Activated CD4-positive, CD25-positive, alpha-beta regulatory T cell (primary cell): ENCODE measurements at places on chromosomes 7 and 10.

DNA sequence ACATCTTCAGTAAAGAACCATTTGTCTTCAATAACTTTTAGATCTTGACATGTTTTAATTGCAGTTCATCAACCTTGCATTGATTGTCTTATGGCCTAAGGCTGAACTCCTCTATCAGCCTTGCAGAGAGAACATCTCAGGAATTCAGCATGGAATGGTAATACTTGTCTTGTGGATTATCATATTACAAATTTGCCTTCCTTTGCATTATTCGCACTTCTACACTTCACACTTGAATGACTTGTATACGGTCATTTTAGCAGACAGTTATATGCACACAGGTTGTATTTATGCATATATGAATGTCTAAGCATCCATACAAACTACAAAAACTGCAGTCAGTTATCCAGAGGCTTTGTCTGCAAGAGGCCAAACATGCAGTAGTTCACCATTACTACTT lies 31.7 kb downstream of the GPR85 start:
- DNase-seq: no peak

DNA sequence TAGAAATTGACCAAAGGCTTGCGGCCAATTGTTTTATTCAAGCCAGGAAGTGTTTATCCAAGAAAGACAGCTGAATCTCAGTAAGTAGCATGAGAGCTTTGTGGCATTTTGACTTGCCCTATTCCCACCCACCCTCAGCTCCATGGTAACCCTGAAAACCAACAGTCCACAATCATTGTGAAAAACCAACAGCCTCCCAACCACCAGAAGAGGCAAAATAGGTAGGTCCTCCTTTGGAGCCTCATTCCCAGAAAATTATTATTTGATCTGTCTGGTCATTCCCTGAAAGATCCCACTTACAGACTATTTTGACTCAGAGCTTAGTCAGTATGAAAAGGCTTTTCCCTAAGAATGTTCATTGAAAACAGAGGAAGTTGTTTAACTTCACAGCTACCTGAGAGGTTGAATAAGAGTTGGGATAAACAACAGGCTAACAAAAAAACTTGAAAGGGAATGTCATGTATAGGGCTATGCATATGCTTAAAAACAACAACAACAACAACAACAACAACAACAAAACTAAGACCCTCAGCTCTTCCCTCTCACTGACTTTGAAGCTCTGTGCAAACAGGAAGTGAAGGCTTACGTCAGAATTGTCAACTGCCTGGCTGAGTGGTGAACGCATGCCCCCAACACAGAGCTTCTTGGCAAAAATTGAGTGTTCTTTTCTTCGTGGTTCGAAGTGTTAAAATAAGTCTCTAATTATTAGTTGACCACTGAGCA lies 11.2 kb downstream of the KPNA7 start:
- DNase-seq: no peak

DNA sequence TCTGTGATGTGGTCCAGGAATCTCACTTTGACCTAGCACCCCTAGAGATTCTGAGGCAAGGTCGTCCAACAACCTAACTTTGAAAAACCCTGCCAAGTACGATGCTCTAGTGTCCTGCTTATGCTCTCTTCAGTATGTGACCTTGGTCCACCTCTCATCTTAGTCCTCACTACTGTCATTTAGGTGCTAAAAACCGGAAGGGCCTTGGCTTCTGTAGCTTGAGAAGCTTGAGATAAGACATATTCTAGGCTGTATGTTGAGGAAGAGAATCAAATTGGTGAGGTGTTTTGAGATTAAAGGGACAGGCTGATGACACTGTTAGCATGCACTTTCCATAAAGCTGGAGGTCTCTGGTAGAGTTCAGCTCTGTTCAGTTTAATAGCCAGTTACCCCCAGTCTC lies 57.0 kb upstream of the MTPN start:
- DNase-seq: no peak

DNA sequence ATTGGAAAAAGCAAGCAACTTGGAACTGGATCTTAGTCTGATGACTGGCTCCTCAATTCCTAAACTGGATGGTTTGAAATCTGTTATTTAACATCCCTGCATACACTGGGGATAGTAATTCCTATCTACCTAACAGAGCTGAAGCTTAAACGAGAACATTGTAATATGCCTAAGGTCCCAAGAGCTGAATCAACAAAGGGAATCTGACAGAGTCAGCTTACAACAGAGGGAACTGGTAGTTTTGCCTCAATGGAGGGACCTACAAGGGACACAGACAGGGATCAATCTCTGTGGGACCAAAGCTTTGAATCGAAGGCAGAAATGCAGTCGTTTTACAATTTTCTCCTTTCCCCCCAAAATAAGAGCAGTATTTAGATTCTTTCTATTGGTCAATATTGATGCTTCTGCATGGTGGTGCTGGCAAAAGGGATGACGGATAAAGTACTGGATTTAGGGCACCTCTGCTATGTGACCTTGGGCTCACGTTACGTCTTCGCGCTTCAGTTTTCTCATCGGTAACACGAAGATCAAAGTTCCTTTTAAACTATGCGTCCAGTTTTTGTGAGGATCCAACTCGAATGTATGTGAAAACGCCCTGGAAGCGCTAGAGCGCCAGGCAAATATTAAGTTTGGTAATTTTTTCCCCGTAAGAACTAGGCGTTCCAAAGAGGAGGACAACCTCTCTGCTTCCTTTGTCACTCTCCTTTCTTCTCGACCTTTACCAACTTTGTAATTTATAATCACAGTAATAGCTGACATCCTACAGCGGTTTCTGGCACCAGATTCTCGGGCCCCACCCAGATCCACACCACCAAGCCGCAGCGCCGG lies 1.1 kb downstream of the ACTR1A start:
- DNase-seq: no peak

DNA sequence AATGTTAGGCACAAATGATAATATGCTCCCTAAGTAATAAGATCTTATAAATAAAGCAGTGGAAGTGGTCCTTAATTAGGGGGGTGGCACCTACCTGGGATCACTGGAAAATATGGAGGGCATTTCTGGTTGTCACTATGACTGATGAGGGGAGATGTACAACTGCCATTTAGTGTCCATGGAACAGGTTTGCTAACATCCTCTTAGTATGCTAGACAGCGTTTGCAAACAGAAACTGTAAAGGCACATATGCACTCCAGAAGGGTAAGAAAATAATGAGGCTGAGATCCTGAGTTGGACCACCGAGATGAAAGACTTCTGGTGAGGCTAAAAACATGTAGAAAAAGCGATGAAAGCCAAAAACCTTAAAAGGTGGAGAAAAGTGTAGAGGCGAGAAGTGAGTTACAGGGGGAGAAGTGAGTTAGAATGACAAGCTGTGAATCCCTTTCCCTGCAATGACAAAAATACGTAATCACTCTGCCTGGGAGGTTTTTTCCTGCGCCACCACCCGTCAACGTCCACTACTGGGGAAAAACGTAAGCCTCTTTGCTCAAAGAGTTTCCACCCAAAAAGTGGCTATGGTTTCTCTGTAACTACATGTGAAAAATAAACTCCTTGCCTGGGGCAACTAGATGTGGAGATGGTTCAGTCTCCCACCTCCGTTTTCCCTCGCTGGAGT lies 767 bp downstream of the KRIT1 start:
- DNase-seq: no peak

- no peak for DNase-seq
Measured at GRCh38 chr10:48459270-48460150, 145.4 kb downstream of the ARHGAP22 start.

DNA sequence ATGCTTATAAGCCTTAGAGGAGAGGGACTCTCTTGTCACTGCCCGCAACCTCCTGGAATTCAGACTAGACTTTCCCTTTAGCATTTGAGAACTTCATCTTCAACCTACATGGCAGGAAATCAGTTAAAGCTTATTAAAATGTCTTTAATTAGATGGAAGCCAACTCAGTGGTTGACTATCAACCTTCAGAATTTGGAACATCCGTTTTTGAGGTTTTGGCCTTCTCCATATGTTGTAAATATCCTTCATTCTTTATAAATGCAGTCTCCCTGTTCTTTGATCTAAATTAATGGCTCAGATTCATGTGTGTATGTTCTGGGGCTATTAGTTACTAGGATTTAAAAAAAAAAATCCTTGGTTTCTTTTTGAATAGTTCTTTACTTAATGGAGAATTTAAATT lies 85.0 kb downstream of the ANKRD61 start:
- no peak for DNase-seq

- no peak for DNase-seq
Measured at GRCh38 chr10:56605051-56605450, 244.0 kb upstream of the ZWINT start.

- DNase-seq: no peak
Measured at GRCh38 chr10:72812753-72813430, 80.6 kb upstream of the OIT3 start.

DNA sequence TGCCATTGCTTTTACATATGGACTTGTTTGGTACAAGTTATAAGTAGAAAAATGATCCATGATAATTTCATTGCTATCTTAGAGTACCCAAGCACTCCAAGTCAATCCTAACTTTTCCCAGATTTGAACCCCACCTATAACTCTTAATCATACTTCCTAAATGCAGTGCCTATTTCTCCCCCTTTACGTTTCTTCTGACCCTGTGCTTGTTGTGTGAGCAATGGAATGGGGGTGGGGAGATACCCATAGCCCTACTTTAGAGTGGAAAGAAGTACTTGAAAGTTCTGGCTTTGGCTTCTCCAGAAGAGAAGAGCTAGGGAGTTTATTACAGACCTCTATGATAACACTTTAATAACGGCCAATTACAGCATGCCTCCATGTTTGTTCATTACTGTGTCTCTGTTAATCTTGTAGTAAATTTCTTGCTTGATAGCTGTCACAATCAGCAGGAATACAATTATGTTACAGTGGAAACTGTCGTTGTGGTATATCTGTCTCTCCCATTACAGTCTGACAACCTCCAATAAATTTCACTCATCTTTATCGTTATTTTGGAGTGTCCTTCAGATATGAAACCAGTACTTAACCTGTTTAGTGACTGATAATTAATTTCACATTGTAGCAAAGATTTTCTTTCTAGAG lies 34.0 kb downstream of the CNPY1 start:
- no peak for DNase-seq

GRCh38 chr10:25966844-25967243 lies 32.8 kb downstream of the MYO3A start:
- no peak for DNase-seq

GRCh38 chr7:53001221-53001620 lies 34.2 kb upstream of the POM121L12 start:
- no peak for DNase-seq

- no peak for DNase-seq
Measured at GRCh38 chr10:100730725-100731406, 14.5 kb upstream of the PAX2 start.

- no peak for DNase-seq
Measured at GRCh38 chr10:31751051-31751737, 177.4 kb downstream of the ARHGAP12 start.

- DNase-seq: no peak
Measured at GRCh38 chr10:77304192-77304591, 333.4 kb downstream of the KCNMA1 start.

- DNase-seq: no peak
Measured at GRCh38 chr10:4212111-4212630, 427.2 kb upstream of the KLF6 start.

DNA sequence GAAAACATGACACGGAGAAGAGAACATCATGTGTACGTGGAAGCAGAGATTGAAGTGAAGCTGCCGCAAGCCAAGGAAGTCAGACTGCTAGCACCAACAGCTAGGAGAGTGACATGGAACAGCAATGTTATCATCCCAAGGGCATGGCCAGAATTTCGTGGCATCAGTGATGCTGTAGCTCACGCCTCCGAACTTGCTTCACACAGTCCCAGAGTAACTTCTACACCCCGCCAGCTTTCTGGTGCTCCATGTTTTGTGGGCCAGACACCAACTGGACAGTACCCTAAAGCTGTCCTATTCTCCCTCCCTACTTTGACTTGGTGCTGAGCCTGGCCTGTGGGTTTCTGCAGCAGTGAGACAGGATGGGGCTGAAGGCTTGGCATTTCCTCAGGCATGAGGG lies 33.0 kb upstream of the EMX2 start:
- DNase-seq: no peak

DNA sequence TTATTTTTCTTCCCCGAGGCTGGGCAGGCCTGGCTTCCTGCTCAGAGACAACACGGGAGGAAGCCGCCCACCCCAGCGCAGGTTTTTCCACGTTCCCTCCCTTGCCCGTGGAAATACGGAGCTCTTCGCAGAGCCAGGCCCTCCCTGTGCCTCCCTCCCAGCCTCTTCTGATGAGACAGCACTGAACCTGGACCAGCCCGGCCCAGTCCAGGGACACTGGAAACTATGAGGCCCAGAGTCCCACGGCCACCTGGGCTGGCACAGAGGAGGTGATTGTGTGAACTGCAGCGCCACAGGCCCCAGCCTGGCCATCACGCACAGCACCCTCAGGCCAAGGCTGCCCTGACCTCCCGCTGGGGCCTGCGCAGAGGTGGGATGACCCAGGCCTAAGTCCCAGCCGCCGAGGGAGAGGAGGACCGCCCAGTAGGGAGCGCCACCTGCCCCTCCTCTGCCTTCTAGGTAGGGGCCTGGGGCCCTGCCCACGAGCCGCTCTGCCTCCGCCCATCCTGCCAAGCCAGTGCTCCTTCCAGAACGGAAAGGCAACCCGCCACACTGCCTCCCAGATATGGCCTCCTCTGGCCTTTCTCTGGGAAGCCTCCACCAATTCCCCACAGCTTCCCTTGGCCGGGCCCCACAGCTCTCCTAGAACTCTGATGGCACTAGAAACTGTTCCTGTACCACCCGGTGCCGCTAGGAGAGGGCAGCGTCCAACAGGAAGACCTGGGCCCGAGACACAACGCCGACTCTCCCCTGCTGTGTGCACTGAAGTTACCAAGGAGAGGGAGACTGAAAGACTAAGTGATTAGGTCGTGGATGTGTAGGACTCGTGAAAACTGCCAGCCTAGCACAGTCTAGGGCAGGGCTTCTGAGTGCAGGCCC lies 57.2 kb downstream of the PROSER2 start:
- DNase-seq: no peak

- DNase-seq: no peak
Measured at GRCh38 chr7:44288811-44289340, 36.5 kb downstream of the CAMK2B start.

GRCh38 chr10:69696073-69696731 lies 66.2 kb downstream of the FAM241B start:
- no peak for DNase-seq

DNA sequence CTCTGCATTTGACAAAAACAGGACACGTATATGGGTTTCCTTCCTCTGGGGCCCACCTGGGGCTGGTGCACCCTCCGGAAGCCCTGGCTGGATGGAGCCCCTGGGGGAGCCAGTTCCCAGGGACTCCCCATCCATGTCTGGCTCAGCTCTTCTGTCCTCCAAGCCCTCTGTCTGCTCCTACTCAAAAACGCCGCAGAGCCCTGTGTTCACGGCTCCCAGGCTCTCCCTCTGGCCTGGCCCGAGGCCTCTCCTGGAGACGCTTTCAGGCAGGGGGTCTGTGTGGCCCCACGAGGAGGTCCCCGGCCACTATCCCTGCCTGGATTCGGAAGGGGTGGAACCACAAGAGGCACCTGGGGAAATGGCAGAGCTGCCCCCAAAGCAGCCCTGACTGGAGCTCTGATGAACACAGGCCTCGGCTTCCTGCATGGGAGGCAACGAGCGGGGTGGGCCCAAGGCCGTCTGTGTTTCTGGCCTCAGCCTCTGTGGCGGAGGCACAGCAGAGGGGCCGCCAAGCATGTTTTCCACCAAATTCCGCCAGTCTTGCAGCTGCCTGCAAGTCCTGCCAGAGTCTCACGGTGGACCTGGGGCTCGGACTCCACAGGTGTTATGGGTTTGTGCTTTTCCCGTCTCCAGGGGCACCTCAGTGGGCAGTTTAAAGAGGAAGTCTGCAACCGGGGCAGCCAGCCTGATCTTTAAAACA lies 22.6 kb upstream of the INPP5A start:
- no peak for DNase-seq
